ENCODE measurements at places on chromosomes 2 and 18.

- DNase-seq, result no peak
Observed at GRCh38 chr2:102523651-102524050, 50.6 kb downstream of the SLC9A4 start.

- DNase-seq, result no peak
Observed at GRCh38 chr18:56933472-56933871, 213.4 kb upstream of the BOD1L2 start.

DNA sequence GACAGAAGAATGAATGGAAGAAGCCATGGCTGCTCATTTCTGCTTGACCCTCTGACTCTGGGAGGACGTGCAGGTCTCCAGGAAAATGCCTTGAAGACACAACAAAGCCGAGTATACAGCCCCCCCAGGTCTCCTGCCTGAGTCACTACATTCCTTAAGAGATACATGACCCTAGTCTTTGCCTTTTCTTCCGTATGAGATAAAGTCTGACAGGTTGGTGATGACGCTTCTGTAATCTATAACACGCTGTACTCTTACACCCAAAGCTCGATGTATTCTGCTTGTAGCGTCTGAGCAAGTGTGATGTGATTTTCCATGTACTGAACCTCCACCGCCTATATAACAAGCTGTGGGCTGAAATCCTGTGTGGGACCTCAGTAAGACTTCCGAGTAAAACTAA is 77.3 kb downstream of the KCTD1 start:
- DNase-seq, result no peak

GRCh38 chr2:103859238-103859637 is 994.7 kb upstream of the POU3F3 start:
- DNase-seq, result no peak

DNA sequence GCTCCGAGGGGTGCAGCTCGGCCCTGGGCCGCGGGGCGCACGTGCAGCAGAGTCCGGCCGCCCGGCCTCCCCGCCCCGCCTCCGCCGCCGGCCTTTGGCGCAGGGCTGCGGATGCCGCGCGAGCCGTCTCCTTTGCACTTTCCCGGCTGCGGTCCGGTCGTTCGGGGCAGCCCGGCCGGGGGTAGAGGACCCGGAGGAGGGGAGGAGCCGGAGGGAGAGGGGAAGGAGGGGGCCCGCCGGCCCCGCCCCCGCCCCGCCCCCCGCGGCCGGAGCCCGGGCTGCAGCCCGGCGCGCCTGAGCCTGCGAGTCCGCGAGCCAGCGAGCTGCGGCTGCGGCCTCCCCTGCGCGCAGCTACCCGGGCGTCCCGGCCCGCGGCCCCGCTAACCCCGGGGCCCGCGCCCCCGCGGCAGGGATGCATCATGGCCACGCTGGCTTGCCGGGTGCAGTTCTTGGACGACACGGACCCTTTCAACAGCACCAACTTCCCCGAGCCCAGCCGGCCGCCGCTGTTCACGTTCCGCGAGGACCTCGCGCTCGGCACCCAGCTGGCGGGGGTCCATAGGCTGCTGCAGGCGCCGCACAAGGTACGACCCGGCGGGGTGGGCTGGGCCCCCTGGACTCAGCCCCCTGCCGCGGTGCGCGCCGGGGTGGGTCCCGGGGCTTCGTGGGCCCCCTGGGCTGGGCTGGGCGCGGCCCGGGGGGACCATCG is at the start of gene FHOD3:
Gene FHOD3, plus strand, starts transcription at position 297 of the 709 bp plus-strand sequence. Its CDS starts 123 bp downstream, at position 420.
- DNase-seq, result no peak

GRCh38 chr2:134718023-134718816 is 580 bp downstream of the TMEM163 start:
- DNase-seq, result no peak

Data from skin of body (tissue), 3 donors.